ENCODE measurements at places on chromosomes 1 and 21. TPM values are rescaled to one million over a fixed set of nuclear protein-coding genes. Genes with fewer than 3 reads are reported as not detected.

NUF2 gene
- 28.7 TPM for total RNA-seq

C1orf87 gene
- not detected for total RNA-seq

OR2M3 gene
- total RNA-seq: not detected

RNU1-3 gene
- total RNA-seq: not detected

HPCA gene
- not detected for total RNA-seq

OR6K6 gene
- not detected for total RNA-seq

RGS4 gene
- not detected for total RNA-seq

RNU1-4 gene
- not detected for total RNA-seq

OR6N1 gene
- total RNA-seq: not detected

RCAN3 gene
- total RNA-seq: 9.2 TPM

LCE6A gene
- total RNA-seq: not detected

All from SK-MEL-5 (cell line).